ENCODE measurements at places on chromosomes 12 and 14. TPM values are rescaled to one million over a fixed set of nuclear protein-coding genes. Genes with fewer than 3 reads are reported as not detected.
A peak's percentile ranks its signal among the peaks of the same experiment; 100 is the strongest.

DNA sequence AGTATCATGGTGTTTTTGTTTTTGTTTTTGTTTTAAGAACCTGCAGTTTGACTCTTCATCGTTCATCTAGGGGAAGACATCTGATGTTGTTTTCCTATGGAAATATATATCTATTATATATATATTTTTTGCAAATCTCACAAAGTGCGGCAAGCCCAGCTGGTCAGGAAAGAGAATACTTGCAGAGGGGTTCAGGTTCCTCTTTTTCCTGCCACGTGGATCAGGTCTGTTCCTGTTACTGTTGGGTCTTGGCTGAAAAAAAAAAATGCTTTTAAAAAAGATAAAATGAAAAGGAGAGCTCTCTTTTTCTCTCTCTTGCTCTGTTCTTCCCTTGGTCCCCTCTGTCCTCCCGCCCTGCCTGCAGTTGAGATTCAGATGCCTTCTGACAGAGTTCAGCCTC is 179.4 kb upstream of the BCL2L14 start:
- no peak for DNase-seq

- no peak for DNase-seq
Measured at GRCh38 chr14:39267608-39268005, 33.9 kb downstream of the MIA2 start.

GRCh38 chr14:35814371-35815005 is 5.4 kb upstream of the RALGAPA1 start:
- peak; percentile 83 for DNase-seq

GRCh38 chr14:101634850-101635748 is 73.8 kb downstream of the DIO3 start:
- no peak for DNase-seq

TTC9 gene
- 0.20 TPM for total RNA-seq

CRIP2 gene
- total RNA-seq, result 41.6 TPM

TMEM229B gene
- 12.6 TPM for total RNA-seq

PLA2G1B gene
- total RNA-seq, result not detected

DNA sequence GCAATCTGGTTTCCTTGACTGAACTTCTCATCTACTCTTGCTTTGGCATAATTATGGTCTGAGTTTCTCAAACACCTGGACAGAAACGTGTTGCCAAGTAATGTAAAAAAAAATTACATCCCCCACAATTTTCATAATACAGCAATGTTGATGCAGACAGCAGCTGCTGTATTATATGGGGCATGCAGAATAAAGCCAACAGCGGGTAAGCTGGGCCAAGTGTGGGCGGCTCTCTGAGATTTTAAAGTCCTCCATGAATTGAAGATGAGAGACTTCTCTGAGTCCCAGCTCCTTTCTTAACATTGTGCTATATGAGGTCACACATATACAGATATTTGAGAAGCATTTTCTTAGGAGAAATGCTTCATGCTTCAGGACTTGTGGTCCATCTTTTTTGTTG is 881.2 kb downstream of the GALC start:
- no peak for DNase-seq

- DNase-seq, result peak; percentile 48
Measured at GRCh38 chr12:132604151-132604618, 6.2 kb downstream of the LRCOL1 start.

ANKLE2 gene
- 60.7 TPM for total RNA-seq

DNA sequence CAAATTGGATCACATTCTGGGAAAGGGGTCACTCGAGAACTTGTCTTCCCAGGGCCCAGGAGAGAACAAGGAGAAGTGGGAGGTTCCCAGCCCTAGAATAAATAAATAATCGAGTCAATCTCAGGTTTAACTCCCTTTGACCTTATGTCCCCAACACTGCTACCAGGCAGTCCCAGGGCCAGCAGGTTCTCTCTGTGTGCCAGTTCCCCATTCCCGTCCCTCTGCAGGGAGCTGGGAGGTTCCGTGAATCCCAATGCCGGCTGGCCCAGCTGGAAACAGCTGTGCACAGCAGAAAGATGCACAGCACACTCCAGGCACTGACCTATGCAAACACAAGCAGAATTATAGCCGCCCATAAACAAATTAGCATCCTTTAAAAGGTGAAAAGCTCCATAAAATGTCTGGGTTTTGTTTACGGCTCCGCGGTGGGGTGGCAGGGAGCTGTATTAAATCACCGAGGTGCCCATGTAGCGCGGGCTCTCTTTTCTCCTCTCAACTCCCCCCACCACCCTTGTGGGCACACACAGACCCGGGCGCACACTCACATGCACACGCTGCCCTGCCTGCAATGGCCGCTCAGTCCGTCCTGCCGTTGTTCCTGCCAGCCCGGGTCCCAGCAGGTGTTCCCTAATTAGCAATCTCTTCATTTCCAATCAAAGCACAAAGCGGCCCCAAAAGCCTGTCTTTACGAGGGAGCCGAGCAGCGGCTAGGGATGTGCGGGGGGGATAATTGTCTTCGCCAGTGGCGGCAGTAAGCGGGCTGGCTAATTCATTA is 46.6 kb upstream of the ESRRB start:
- DNase-seq, result no peak

- DNase-seq, result no peak
Measured at GRCh38 chr12:94025756-94026155, 122.6 kb upstream of the PLXNC1 start.

SLC4A8 gene
- 1.5 TPM for total RNA-seq

PPP1R1A gene
- total RNA-seq, result 0.75 TPM

DNA sequence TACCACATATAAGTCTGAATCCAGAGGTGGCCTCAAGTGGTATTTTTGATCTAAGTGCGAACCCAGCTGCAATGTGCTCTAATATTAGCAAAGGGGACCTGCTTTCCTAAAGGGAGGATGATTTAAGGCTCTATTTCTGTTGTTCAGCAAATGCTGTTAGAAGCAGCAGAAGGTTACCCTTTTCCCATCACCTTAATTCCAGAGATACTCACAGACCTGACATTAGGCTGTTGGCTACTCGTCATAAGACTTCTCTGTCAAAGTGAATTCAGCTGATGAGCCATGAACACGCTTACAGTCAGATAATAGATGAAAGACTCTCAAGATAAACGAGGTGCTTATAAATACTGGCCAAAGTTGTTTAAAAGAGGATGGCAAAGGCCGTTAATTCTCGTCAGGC is 308.7 kb upstream of the DDHD1 start:
- no peak for DNase-seq

DNA sequence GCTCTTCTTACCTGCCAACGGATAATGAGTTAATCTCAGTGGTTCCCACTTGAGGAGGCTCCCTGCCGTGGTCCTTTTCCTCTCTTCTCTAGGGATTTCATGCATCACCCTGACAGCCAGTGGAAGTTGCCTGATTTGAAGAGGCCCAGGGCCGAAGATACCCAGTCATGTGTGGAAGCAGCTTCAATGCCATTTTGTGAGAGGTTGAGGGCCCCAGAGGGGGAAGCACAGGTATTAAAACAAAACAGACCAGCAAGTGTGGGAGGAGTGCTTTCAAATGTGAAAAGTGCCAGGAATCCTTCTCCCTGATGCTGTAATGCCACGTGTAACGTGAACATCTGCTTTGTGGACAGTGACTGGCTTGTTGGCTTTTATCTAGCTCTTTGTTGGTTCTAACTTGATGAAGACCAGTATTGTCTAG is 1.5 kb downstream of the TCP11L2 start:
- DNase-seq, result no peak

DNA sequence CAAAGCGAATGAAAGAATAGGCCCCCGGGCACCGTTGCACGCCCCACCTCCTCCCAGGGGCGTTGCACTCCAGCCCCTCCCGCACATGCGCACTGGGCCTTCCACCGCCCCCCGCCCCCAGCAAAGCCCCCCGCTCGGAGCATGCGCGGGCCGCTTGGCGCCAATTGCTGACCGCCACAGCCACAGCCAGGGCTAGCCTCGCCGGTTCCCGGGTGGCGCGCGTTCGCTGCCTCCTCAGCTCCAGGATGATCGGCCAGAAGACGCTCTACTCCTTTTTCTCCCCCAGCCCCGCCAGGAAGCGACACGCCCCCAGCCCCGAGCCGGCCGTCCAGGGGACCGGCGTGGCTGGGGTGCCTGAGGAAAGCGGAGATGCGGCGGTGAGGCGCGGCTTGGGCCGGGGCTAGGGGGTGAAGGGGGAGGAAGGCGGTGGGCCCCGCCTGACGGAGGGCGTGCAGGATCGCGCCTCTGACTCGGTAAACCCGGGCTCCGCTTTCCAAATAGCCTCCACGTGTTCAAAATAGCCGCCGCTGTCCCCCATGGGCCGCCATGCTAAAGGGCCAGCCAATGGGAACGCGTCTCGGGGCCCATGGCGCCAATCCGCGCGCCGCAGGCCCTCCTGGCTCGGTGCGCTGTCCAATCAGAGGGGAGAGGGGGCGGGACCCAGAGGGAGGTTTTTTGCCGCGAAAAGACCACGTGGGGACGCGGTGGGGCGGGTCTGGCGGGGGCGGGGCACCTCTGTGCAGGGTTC is at the start of gene UNG:
Gene UNG, plus strand, starts transcription at position 163 of the 748 bp plus-strand sequence. Its CDS starts 83 bp downstream, at position 246.
- DNase-seq, result peak; percentile 99

GRCh38 chr12:15157269-15157671 is 63.9 kb downstream of the RERG start:
- DNase-seq, result no peak

DNA sequence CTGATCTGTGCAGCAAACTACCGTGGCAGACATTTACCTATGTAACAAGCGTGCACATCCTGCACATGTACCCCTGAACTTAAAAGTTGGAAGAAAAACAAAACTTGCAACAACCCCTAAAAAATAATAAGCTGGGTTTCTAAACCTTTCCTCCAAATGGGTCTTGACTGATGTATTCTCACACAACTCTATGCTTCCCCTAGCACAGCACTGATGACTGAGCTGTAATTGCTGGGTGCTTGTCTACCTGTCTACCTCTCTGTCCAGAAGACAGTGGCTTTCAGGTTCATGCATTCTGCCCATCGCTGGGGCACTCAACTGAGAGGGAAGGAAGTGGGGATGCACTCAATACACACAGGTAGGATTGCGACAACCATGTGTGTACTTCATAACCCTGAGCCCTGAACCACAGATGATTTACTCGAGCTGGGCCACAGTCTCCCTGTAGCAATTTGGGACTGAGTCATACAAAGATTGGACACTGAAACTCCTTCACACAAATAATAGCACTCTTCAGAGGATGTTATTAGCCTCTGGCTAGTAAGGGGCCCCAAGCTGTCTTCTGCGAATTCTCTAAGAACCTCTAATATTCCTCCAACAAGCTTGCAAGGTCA is 44.8 kb upstream of the TMPO start:
- DNase-seq, result no peak

DNA sequence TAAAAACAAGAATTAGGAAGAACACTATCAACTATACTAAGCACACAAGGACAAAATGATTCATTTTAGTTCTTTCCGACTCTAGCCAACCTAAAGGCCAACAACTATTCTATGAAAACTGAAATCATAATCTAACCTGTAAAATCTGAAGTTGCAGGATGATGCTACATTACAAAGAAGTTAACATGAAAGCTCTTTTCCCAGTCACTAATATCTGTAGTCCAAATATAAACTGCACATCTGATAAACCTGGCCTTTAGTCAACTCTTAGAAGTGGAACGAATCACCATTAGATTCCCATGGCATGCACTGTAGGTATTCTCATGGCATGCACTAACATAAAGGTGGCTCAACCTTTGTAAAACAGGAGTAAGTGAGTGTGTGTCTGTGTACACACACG is 41.7 kb downstream of the BLTP3B start:
- DNase-seq, result no peak

DNA sequence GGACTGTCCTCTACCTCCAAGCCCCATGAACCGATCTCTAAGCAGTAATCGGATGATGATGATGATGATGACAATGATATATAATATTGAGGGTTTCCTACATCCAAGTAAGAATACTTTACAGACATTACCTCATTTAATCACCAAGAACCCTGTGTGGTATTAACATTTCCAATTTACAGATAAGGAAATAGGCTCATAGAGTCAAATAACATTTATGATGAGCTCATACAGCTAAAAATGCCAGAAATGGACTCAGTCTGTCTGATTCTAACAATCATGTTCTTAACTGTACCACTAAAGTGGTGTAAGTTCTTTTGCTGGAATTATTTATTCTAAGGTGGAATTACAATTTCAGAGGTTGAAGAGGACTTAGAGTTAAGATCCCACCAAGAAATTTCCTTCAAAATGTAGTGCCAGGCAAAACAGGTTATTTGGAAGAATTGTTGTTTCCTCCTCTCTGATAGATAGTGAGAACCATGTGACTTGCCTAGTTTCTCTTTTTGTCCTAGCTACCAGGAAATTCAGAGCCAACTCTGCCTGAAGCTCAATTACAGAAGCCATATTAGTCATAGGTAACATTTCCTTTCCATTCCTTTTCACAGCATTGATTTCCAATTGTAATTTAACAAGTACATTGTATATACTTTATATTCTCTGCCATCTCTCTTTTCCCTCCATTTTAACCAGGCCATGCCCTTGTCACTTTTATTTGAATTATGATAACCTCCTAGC is 23.8 kb upstream of the CCDC175 start:
- no peak for DNase-seq

RFLNA gene
- total RNA-seq, result 74.5 TPM

TBC1D30 gene
- total RNA-seq, result 8.7 TPM

DNA sequence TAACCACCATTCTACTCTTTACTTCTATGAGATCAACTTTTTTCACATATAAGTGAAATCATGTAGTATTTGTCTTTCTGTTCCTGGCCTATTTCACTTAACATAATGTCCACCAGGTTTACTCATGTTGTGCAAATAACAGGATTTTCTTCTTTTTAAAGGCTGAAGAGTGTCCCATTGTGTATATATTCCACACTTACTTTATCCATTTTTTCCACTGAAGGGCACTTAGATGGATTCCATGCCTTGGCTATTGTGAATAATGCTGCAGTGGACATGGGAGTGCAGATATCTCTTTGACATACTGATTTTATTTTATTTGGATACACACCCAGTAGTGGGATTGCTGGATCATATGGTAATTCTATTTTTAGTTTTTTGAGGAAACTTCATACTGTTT is 181.1 kb upstream of the HMGA2 start:
- no peak for DNase-seq

GRCh38 chr12:42961395-42961794 is 371.8 kb upstream of the PRICKLE1 start:
- no peak for DNase-seq

DNA sequence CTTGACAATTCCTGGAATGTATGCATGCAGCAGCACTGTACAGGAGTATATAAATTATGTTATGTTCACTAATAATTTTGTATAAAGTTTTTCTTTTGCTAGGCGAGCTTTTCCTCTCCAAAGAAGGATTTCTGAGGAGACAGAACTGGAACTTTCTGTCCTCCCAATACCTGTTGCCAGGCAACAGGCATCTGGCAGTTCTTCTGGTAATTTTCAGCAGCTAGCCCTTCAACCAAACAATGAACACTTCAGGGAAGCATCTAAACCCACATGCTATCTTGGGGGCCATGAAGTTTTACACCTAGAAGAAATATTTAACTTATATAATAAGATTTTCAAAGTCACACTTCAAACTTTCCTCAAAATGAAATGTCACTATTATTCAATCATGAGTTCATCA is 162.9 kb upstream of the SYT10 start:
- no peak for DNase-seq

PLEKHG3 gene
- total RNA-seq, result 91.4 TPM

All from mucosa of descending colon (tissue), 3 donors.